ENCODE measurements at places on chromosomes 16 and 17.

DNA sequence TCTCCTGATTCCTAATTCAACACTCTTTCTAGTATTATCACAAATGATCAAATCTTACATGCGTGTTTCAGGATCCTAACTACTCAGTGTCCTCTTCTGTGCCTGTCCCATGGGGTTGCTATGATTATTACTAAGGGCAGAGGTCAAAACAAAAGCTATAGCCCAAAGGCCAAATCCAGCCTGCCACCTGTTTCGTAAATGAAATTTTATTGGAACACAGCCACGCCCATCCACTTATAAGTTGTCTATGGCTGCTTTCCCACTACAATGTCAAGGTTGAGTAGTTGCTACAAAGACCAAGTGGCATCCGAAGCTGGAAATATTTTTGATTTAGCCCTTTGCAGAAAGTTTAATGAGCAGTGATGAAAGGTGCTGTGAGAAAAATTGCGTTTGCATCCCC is 336.6 kb downstream of the TMEM114 start:
- DNase-seq: no peak

- no peak for DNase-seq
Observed at GRCh38 chr16:89112377-89113151, 18.9 kb downstream of the ACSF3 start.

DNA sequence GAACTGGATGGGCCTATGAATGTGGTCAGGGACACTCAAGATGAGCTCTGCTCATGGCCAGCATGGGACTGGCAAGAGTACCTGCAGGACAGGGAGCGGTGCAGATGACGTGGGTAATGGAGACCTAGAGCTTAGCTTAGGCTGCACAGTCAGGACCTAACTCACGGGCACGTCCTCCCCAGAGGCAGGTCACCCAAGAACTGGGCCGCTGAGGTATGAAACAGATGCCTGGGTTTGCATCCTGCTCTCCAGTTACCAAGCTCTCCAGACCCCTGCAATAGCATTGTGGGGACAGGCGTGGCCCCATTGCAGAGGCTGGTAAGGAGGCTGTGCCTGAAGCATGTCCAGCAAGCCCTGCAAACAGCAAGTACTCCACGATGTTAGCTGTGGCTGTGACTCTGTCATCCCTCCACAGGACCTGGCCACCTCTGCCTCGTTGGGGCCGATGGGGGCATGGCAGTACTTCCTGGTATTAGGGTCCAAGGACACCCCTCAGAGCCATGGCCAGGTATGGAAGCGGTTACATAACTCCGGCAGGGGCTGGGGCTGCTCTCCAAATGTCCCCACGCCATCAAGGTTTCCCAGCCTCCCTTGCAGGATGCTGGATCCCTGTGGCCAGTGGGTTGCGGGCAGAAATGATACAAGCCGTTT is 37.5 kb upstream of the RBFOX3 start:
- no peak for DNase-seq

DNA sequence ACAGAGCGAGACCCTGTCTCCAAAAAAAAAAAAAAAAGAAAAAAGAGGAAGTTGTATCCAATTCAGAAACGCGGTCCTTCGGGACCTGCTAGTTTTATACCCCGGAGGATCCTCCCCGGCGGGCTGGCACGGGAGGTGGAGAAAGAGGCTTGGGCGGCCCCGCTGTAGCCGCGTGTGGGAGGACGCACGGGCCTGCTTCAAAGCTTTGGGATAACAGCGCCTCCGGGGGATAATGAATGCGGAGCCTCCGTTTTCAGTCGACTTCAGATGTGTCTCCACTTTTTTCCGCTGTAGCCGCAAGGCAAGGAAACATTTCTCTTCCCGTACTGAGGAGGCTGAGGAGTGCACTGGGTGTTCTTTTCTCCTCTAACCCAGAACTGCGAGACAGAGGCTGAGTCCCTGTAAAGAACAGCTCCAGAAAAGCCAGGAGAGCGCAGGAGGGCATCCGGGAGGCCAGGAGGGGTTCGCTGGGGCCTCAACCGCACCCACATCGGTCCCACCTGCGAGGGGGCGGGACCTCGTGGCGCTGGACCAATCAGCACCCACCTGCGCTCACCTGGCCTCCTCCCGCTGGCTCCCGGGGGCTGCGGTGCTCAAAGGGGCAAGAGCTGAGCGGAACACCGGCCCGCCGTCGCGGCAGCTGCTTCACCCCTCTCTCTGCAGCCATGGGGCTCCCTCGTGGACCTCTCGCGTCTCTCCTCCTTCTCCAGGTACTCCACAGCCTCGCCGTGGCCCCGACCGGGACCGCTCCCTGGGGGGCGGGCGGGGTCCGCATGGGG is at the start of gene CDH3:
Gene CDH3 (plus strand): TSS at position 596 of the 779 bp plus-strand sequence. CDS start 70 bp downstream, at position 666.
- no peak for DNase-seq

- DNase-seq: no peak
Observed at GRCh38 chr17:78154903-78155811, 9.0 kb downstream of the C17orf99 start.

DNA sequence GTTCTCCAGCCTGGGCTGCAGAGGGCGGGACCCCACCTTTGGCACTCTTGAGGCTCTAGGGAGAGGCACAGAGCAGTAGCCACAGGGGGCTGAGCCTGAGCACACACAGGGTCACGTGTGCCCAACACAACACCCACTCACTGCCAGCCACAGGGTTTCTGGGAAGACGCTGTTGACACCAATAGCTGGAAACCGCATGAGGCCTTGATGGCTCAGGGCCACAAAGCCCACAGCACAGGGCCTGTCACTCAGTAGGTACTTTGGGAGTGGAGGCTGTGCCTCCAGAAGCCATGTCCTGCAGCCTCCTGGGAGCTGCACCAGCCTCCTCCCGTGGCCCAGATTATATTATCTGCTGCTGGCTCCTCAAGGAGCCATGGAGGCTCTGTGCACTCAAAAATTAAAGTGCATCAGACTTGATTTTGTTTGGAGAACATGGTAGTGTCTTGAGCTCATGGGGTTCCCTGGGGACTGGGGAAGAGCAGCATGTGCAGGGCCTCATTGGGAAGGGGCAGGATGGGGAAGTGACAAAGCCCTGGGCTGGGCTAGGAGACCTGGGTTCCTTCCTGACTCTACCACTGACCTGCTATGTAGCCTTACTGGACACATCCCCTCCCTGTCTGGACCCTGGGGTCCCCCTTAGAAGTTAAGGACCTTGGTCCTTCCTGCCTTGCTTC is 12.5 kb upstream of the SREBF1 start:
- peak; percentile 41 for DNase-seq

DNA sequence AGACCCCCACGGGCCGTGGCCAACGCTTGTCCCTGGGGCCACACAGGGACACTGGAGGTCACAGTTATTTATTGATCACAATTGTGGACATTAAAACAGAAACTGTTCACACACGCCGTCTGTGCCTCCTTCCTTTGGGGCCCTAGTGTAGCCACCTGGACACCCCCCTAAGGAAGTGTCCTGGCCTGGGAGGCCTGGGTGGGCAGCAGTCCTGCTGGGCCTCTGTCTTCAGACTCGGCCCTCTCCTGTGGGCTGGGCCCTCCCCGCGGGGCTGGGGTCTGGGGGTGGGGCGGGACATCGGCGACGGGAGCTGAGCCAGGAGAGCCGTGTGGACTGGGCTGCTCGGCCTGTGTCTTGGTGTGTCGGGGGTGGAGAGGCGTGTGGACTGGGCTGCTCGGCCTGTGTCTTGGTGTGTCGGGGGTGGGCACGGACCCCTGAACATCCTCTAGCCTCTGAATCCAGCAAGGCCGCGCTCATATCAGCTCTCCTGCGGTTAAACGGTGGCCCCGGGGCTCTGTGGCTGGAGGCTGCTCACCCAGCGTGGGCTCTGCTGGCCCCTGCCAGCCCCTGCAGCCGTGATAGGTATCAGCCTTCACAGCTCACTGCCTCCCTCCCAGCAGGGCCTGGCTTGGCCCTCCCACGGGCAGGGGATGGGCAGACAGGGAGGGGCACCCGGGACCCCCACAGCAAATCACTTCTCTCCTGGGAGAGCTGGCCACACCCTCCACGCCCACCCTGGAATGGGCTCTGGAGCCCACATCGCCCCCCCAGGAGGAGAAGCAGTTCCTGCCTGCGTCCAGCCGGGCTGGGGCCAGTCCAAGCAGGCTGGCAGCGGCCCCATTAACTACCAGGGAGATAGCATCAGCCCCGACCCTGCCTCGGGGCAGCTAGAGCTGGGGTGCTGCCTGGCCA is 1.1 kb upstream of the NHLRC4 start:
- no peak for DNase-seq

DNA sequence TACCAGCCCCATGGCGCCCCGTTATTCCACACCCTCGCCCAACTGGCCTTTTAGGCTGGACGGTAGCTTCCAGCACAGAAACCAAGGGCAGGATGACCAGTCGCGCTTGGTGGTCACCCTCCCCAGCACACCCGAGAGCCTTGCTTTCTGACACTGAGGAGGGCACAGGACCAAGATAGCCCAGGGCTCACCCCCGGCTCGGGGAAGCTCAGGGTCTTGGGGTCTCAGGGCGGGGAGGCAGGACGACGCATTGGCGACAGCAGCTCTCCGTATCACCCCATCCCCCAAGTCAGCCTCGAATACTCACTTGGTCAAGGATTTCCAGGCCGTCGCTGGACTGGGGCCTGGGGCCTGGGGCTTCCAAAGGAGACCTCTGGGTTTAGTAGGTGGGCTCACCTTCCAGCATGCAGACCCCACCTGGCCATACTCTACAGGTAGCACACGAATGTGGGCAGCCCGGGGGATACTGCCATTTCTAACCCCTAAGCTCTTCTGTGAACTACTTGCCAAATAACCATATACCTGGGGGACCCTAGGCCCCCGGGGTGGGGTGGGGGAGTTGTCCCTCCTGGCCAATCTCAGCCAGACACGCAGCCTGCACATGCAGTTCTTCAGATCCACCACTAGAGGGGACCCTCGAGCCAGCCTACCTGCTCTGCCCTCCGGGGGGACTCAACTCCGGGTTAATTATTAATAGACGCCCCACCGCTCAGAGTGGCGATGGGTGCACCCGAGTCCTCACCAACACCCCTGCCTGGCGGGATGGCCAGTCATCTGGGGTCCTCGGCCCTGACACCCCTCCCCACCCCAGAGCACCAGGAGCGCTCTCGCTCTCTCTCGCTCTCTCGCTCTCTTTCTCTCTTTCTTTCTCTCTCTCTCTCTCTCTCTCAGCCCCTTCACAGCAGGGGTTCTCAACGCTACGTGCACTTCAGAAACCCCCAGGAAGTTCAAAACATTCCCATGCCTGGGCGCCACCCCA is 30.0 kb downstream of the TBC1D16 start:
- peak; percentile 34 for DNase-seq

DNA sequence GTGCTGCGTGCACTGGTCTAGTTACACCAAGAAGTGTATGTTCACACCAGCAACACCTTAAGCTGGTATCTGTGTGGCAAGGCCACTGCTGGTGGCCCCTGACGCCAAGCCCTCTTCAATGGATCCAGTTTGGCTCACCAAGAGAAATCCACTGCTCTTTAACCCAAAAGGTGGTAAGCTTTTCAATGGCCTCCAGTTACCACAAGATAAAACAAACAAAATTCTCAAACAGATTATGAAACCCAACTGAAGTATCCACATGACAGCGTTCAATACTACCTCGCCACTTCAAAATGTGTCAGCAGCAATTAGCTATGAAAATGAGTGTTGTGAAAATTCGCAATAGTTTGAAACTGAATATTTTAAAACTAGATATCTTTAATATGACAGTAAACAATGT is 96.5 kb upstream of the AKTIP start:
- DNase-seq: no peak

DNA sequence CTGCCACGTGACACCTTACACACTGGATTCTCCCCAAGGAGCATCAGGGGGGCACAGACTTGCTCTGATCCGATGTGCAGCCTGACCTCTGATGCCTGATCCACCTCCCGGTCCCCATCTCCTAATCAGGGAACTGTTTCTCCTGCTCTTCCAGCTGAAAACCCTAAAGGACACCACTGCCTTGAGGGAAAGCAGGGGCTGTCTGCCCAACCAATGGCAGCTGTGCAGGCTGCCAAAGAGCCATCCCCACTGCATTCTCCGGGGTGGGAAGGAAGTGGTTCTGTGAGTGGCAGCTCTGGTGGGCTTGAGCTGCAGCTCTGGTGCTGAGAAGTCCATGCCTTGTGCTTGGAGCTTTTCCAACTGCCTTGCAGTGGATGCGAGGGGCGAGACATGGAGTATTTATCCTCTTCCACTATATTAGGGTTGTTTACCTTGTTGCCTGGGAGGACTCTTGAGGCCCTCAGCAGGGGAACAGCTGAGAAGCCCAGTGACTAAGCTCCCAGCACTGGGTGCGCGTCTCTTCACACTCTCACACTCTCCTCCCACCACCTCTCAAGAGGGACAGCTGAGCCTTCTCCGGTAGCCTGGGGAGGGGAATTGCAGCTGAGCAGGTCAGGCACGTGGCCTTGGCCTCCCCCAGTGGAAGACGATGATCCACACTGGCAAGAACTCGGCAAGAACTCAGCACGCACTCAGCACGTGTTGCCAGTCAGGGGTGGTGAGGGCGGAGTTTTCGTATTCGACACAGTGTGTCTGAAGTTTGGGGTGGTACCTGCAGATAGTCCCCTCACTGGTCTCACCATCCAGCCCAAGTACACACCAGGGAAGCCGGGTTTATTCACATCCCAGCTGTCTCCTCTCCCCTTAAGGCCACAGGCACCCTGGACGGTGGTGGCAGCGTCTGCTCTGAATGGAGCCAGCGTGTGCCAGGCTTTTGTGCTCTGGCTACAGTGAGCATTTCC is 21.1 kb upstream of the SPATA32 start:
- no peak for DNase-seq

- DNase-seq: no peak
Observed at GRCh38 chr16:76351441-76351840, 74.2 kb downstream of the CNTNAP4 start.

DNA sequence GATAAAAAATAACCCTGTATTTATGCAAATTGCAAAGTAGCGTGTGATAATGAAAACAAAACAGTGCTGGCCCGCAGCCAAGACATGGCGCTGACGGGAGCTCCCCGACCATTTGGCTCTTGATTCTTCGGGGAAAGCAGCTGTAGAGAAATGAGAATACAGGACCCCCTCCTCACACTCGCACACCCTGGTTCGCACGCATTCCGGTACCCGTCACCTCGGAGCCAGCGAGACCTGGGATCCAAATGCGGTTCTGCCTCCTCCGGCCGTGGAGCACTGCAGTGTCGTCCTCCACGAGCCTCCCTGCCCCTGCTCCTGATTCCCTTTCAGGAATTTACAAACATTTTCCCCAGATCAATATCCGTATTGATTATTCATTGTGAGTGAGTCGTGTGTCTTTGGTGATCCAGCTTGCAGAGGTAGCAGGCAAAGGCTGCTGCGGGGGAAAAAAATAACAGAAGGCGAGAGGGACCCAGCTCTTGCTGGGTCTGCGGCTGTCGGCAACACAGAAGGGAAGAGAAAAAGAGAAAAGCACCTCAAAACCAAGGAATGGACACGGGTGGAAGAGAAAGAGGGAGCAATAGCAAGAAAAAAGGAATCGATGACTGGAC is 184.1 kb upstream of the ZFHX3 start:
- no peak for DNase-seq

DNA sequence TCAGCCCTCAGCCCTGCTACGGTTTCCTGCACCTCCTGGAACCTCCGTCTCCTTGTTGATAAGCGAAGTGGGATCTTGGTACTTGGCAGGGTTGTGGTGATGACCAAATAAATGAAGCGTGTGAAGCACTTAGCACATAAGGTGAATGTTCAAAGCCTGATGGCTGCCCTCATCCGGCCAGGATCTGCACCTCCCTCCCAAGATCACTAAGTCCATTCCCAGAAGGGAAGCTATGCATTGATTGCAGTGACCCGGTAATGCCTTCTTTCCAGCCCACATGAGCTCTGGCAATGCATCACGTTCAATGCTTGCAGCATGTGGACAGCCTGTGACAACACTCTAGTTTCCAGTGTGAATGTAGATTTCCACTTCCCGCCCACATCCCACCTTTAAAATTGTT is 24.9 kb upstream of the RHOT1 start:
- no peak for DNase-seq
